Type B pancreatic cell (in vitro differentiated cells): ENCODE measurements at places on chromosomes 1 and 21. TPM values are rescaled to one million over a fixed set of nuclear protein-coding genes. Genes with fewer than 3 reads are reported as not detected.

Gene RNPEP
- 57.3 and 63.9 TPM in 2 replicates for total RNA-seq

Gene PRDM16
- 10.3 and 23.6 TPM in 2 replicates for total RNA-seq

Gene TMPRSS3
- 0.74 and 1.3 TPM in 2 replicates for total RNA-seq

Gene NENF
- total RNA-seq: 48.9 and 53.7 TPM in 2 replicates

Gene KCNT2
- total RNA-seq: 4.1 and 10.9 TPM in 2 replicates

DNA sequence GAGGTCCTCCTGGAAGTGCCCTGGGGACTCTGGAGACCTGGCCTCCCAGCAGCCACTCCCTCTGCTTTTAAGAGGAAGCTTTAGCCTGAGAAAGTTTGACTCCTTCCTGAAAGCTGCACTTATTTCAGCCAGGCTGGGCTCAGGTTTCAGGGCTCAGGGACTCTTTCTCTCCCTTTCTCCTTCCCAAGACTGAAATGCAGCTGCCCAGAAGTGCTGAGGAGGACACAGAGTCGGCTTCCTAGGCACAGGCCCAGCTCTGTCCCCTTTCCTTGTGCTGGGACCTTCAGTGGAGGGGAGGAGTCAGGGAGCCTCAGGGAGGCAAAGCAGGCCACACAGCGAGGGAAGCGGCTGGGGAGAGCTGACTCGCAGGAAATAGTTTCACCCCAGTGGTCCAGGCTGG is 137.3 kb downstream of the NAV1 start:
- H3K36me3 ChIP-seq: peaks cover 8% of the 10 kb centered on the region
- H3K27me3 ChIP-seq: no peaks in the 10 kb centered on the region
- peak overlapping the region; percentile 12 for H3K27ac ChIP-seq
- no peak for DNase-seq

DNA sequence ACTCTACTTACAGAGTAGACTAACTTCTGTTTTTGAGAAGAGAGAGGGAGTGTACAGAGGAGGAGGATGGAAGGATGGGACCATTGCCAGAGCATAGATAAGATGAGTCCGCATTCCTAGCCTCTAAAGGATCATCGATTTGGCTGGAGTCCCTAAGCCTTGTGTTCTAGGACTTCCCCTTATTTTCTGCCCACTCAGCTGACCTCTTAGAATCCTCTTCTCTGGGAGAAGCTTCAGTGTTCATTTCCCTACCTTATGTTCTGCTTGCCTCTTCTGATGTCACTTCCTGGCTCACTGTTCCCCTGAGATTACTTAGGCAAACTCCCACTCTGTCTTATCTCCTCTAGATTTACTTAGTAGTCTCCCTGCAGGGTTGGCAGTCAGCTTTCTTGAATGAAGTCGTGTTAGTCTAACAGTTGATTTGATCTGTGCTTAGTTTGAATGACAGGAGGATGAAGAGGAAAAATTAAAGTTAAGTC is 156.7 kb downstream of the SYT2 start:
- peak overlapping the region; percentile 57 for H3K27ac ChIP-seq
- H3K4me3 ChIP-seq: peak overlapping the region; percentile 6
- no peaks in the 10 kb centered on the region for H3K36me3 ChIP-seq

DNA sequence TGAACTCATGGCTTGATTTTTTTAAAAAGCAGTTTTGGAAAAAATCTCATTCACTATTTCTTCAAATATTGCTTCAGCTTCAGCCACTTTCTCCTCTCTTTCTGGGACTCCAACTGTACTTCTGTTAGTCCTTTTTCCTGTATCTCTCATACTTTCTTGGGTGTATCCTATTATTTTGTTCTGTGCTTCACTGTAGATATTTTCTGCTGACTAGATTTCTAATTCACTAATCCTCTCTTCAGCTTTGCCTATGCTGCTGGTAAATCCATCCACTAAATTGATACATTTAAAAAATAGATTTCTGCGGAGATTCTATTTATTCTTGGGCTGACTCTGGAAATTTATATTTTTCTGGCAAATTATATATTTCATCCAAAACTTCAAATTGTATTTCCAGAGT is 4.9 kb upstream of the KCNE2 start:
- peaks cover 12% of the 10 kb centered on the region for H3K27me3 ChIP-seq
- no peaks in the 10 kb centered on the region for H3K36me3 ChIP-seq
- DNase-seq: no peak
- no peak overlapping the region for H3K4me3 ChIP-seq

- no peaks in the 10 kb centered on the region for H3K27me3 ChIP-seq
- H3K4me3 ChIP-seq: no peak overlapping the region
- no peaks in the 10 kb centered on the region for H3K36me3 ChIP-seq
- DNase-seq: no peak
- H3K4me1 ChIP-seq: peaks cover 32% of the 10 kb centered on the region
- no peak overlapping the region for H3K27ac ChIP-seq
These were observed 132.3 kb downstream of the TOMM20 start for GRCh38 chr1:234996245-234996757.

DNA sequence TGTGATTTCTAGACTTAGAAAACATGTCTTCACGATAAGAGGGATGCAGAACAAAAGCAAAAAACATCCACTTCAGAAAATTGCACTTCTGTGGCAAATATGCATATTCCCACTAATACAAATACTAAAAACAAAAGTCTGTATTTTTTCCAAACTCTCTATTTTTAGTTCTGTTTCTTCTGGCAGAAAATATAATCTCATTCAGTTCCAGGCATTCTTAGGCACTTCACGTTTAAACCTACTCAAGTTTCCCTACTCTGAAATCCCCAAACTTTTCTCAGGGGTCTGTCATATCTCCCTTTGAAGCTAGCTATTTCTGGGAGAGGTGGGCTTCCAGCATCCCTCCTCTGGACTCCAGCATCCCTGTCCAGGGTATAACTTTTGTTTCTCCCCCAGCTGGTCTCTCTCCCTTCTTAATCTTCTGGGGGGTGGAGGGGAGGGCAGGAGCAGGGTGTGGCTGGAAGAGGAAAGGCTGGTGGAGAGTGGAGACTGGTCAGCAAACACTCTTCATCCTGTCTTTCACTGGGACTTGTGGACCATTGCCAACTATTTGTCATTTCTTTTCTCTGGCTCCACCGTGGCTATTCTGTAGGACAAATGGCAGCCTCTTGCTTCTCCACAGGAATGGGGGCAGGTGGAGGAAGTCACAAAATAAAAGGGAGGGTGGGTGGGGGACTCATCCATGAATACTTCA is 19.6 kb upstream of the NCF2 start:
- H3K27me3 ChIP-seq: peaks cover 3% of the 10 kb centered on the region
- DNase-seq: no peak
- H3K4me1 ChIP-seq: peaks cover 5% of the 10 kb centered on the region

DNA sequence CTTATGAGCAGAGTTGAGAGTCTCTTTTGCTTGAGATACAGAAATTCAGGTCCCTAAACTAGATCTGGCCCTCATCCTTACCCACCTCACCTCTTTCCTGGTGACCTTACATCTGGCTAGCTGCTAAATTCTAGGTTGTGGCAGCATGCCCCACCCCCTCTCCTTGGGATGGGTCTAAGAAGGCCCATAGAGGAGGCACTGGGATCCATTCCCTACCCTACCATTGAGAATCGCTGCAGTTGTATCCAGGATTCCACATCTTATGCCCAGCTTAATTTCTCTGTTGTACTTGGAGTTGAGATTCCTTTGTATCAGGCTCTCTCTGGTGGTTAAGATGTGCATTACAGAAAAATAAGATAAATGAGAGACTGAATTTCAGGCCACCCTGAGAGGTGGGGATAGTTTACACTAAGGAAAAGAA is 9.5 kb upstream of the TMEM39B start:
- peak overlapping the region; percentile 42 for H3K4me3 ChIP-seq
- H3K27ac ChIP-seq: peak overlapping the region; percentile 90
- no peaks in the 10 kb centered on the region for H3K27me3 ChIP-seq
- DNase-seq: no peak
- peaks cover 40% of the 10 kb centered on the region for H3K4me1 ChIP-seq

DNA sequence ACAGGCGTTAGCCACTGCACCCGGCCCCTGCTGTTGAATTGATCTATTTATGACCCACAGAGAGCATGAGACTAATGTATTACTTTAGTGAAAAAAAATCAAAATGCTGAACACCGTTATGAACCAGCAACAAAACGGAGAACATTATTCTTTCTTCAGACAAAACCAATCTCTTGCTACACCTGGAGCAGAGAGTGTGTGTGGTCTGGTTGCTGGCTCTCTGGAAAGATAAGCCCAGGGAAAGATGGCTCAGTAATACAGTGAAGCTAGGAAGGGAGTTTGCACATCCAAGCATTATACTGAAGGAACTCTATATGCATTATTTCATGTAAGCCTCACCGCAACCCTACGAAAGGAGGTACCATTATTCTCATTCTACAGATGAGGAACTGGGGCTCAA is 117.0 kb downstream of the GLUL start:
- H3K36me3 ChIP-seq: no peaks in the 10 kb centered on the region
- H3K27me3 ChIP-seq: no peaks in the 10 kb centered on the region
- no peak for DNase-seq
- H3K27ac ChIP-seq: no peak overlapping the region
- peaks cover 6% of the 10 kb centered on the region for H3K4me1 ChIP-seq

DNA sequence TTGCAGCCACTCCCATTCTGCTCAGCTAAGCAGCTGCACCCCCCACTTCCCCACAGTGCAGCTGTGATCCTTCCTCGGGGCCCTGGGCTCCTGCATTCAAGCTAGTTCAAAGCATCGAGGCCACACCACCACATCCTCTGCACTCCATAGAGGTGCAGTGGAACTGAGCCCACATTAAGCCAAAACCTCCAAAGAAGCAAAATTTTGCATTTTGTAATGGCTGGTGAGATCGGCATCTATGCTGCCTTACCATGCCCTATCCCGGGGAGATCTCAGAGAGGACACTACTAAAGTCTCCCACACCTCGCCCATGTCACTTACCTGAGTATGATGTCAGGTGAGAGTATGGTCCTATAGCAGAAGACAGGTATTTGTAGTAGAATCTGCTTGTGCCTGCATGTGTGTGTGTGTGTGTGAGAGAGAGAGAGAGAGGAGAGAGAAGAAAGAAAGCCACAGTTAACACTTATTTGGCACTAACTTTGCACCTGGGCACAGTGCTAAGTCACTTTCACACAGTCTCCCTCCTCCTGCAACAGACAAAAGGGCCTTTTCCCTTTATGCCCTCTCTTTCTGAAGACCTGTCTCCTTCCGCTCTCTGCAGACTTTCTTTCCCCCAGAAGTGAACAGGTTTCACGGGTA is 89.8 kb downstream of the KIF14 start:
- H3K27me3 ChIP-seq: no peaks in the 10 kb centered on the region
- no peak overlapping the region for H3K4me3 ChIP-seq
- H3K4me1 ChIP-seq: peaks cover 26% of the 10 kb centered on the region
- no peak for DNase-seq

- H3K4me1 ChIP-seq: peaks cover 32% of the 10 kb centered on the region
- H3K36me3 ChIP-seq: peaks cover 4% of the 10 kb centered on the region
- H3K27ac ChIP-seq: peak overlapping the region; percentile 14
- H3K27me3 ChIP-seq: no peaks in the 10 kb centered on the region
- no peak for DNase-seq
These were observed 58.4 kb downstream of the NTMT2 start for GRCh38 chr1:170204121-170204520.
